Activated CD4-positive, alpha-beta T cell treated with anti-CD3 and anti-CD28 coated beads, Interleukin-2, amount 10 ng/mL, durations not matched to agents 24 days and 14 days (primary cell): ENCODE measurements at places on chromosomes 3 and 15. TPM values are rescaled to one million over a fixed set of nuclear protein-coding genes. Genes with fewer than 3 reads are reported as not detected.

The GPR171 gene
- 159 and 164 TPM in 2 replicates for total RNA-seq

The CELF6 gene
- 0.19 and 0.21 TPM in 2 replicates for total RNA-seq

The XYLB gene
- total RNA-seq = 11.1 and 11.6 TPM in 2 replicates

The CLEC3B gene
- total RNA-seq = not detected in 2 replicates

The LXN gene
- total RNA-seq = 15.1 and 16.2 TPM in 2 replicates

- H3K4me3 ChIP-seq = no peak overlapping the region
- H3K36me3 ChIP-seq = no peaks in the 10 kb centered on the region
- no peak overlapping the region for H3K27ac ChIP-seq
- no peaks in the 10 kb centered on the region for H3K4me1 ChIP-seq
Observed at GRCh38 chr3:192133271-192133670, 594.1 kb downstream of the FGF12 start.

DNA sequence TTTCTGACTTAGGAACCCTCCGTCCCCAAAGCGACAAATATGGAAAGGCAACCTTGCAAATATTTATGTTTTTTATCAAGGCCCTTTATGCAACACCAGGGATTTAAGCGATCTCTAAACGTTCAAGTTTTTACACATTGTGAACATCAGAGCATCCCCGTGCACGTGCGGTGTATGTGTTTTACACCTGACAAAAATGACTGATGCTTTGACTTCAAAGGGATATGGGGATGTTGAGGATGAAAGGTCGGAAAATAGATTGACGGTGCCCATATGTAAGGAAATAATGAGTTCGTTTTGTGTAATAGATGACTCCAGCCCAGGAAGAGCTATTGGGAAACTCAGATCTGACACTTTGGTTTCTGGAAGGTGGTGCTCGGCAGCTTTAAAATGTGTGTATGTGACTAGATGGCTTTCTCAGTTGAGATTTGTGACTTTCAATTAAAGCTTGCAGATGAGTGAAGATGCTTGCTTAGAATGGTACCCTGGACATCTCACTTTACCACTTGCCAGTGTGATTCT, 866 bp downstream of the SLC49A4 start:
- peak overlapping the region; percentile 90 for H3K4me3 ChIP-seq
- no peaks in the 10 kb centered on the region for H3K27me3 ChIP-seq
- H3K27ac ChIP-seq = peak overlapping the region; percentile 6
- H3K36me3 ChIP-seq = peaks cover 5% of the 10 kb centered on the region
- peaks cover 32% of the 10 kb centered on the region for H3K4me1 ChIP-seq
- no peak for DNase-seq

DNA sequence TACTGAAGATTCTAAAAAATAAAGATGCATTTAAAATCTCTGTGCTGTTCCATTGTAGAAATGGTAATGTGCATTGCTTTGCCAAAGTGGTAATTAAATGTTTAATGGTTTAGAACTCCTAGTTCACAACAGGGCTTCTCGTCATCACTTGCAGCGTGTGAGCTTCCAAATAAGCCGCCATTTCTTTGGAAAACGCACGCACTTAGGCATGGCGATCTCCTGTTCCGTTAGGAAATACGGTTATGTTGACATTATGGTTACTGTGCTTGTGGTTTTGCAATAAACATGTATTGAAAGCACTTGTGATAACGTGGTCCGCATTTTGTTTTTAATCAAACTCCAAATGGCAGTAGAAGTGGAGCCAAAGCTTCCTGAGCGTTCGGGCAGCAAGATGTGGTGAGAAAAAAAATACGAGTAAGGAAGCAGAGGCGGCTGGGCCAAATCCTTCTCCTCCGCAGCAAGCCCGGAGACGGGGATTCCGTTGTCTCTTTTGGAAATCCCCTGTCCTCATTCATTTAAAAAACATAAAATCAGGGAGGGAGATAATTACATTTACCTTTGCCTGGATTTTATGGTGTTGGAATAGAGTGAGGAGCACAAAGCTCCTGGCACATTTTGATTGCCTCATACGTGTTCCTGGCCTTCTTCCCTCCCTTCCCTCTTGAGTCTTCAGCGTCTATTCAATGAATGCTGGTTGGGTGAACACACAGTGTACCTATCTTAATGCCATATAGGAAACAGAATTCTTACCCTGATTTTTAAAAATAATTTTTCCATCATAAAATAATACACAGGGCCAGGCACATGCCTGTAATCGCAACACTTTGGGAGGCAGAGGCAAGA, 97.5 kb downstream of the SLC49A4 start:
- no peak overlapping the region for H3K27ac ChIP-seq
- peaks cover 8% of the 10 kb centered on the region for H3K27me3 ChIP-seq
- peaks cover 19% of the 10 kb centered on the region for H3K4me1 ChIP-seq
- no peaks in the 10 kb centered on the region for H3K36me3 ChIP-seq

DNA sequence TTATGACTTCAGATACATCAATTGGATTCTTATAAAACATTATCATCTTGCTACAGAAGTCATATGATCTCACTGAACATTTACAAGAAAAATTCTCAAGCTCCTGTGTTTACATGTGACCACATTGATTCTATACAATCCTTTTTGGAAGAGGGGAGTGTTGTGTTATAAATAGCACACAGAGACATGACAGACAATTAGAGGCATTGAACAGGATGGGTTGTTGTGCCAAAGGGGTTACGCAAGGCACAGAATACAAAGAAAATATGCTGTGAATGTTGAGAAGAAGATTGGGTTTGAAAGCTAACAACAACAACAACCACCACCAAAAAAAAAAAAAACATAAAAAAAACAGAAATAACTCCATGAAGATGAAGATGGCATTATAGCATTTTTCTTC, 32.5 kb upstream of the TBL1XR1 start:
- H3K4me1 ChIP-seq = peaks cover under 1% of the 10 kb centered on the region
- no peak overlapping the region for H3K4me3 ChIP-seq
- no peak overlapping the region for H3K27ac ChIP-seq
- DNase-seq = no peak
- H3K36me3 ChIP-seq = peaks cover 2% of the 10 kb centered on the region

DNA sequence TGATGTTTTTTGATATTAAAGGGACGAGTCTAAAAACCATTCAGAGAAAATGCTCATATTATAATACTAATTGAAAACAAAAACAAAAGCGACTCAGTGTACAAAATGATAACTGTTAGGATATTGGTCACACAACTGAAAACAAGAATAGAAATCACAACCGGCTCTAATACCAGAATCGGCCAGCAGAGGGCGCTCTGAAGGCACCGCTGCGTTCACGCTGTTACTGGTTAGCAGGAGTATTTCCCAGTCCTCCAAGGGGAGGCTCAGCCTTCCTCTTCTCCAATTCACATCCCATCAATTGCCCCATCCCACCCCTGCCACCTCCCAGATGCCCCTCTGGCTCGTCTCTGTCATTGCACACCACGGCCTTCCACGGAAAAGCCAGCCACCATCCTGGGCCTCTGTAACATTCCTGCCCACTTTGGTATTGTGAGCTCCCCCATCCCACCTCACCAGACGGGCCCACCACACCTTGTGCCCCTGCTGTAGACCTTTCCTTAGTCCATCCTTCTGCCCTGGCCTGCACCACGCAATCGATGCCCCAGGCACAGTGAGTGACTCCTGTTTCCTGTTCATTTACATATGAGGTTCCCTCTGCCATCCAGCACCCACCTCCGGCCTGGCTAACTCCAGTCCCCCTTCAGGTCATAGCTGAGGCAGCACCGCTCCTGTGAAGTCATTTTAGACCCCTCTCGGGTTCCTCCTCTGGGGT, 8.5 kb downstream of the FAM107A start:
- peaks cover 4% of the 10 kb centered on the region for H3K4me1 ChIP-seq
- no peak overlapping the region for H3K27ac ChIP-seq
- no peaks in the 10 kb centered on the region for H3K36me3 ChIP-seq
- H3K4me3 ChIP-seq = no peak overlapping the region
- peaks cover 7% of the 10 kb centered on the region for H3K27me3 ChIP-seq

- H3K4me1 ChIP-seq = no peaks in the 10 kb centered on the region
- H3K27me3 ChIP-seq = no peaks in the 10 kb centered on the region
- no peak overlapping the region for H3K4me3 ChIP-seq
Observed at GRCh38 chr15:45150997-45151396, 21.2 kb downstream of the DUOX1 start.

DNA sequence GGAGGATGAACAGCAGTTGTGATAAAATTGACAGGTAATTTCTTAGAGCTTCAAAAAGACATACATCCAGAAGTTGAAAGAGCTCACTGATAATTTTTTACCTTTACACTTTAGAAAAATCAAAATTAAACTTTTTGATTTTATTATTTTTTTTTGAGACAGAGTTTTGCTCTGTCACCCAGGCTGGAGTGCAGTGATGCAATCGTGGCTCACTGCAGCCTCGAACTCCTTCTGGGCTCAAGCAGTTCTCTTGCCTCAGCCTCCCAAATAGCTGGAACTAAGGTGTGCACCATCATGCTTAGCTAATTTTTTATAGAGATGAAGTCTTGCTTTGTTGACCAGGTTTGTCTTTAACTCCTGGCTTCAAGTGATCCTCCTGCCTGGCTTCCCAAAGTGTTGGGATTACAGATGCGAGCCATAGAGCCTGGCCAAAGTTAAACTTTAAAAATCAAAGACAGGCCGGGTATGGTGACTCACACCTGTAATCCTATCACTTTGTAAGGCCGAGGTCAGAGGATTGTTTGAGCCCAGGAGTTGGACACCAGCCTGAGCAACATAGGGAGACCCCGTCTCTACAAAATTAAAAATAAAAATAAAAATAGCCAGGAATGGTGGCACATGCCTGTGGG, 21.7 kb downstream of the PLA2G4F start:
- H3K27ac ChIP-seq = no peak overlapping the region
- peaks cover 2% of the 10 kb centered on the region for H3K4me1 ChIP-seq
- DNase-seq = no peak
- H3K36me3 ChIP-seq = no peaks in the 10 kb centered on the region
- H3K27me3 ChIP-seq = peaks cover 10% of the 10 kb centered on the region
- no peak overlapping the region for H3K4me3 ChIP-seq

GRCh38 chr3:119297169-119297568, 3.0 kb downstream of the ARHGAP31 start:
- peaks cover 5% of the 10 kb centered on the region for H3K27me3 ChIP-seq
- H3K36me3 ChIP-seq = peaks cover 16% of the 10 kb centered on the region
- H3K4me3 ChIP-seq = no peak overlapping the region

GRCh38 chr3:38119821-38120692, 16.9 kb downstream of the ACAA1 start:
- DNase-seq = no peak
- no peak overlapping the region for H3K4me3 ChIP-seq
- H3K4me1 ChIP-seq = peaks cover 9% of the 10 kb centered on the region
- H3K36me3 ChIP-seq = peaks cover 31% of the 10 kb centered on the region
- no peaks in the 10 kb centered on the region for H3K27me3 ChIP-seq

DNA sequence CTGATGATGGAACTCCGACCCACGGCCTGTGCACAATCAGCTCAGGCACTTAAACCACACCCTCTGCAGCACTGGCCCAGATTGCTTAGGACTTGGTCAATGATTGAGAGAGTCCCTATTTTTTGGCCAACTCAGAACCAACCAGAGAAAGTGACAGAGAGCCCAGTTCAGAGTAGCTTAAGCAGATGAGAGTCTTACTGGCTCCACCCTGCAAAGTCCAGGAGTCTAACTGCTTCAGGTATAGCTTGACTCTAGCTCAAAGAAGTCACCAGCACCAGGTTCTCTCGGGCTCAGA, 20.1 kb downstream of the SLC6A20 start:
- H3K4me3 ChIP-seq = no peak overlapping the region
- no peaks in the 10 kb centered on the region for H3K36me3 ChIP-seq
- H3K27me3 ChIP-seq = peaks cover 19% of the 10 kb centered on the region
- peaks cover 11% of the 10 kb centered on the region for H3K4me1 ChIP-seq
- no peak for DNase-seq
- H3K27ac ChIP-seq = no peak overlapping the region

GRCh38 chr3:98884675-98885371, 16.7 kb downstream of the DCBLD2 start:
- H3K4me1 ChIP-seq = no peaks in the 10 kb centered on the region
- no peaks in the 10 kb centered on the region for H3K27me3 ChIP-seq
- H3K27ac ChIP-seq = no peak overlapping the region
- no peak overlapping the region for H3K4me3 ChIP-seq
- DNase-seq = no peak

GRCh38 chr3:194259982-194260766, 91.0 kb downstream of the CPN2 start:
- H3K27me3 ChIP-seq = peaks cover 3% of the 10 kb centered on the region
- H3K4me1 ChIP-seq = peaks cover 20% of the 10 kb centered on the region
- no peak for DNase-seq
- no peak overlapping the region for H3K4me3 ChIP-seq
- H3K27ac ChIP-seq = no peak overlapping the region

GRCh38 chr3:196388956-196389355, 43.3 kb downstream of the UBXN7 start:
- no peaks in the 10 kb centered on the region for H3K4me1 ChIP-seq
- peaks cover 82% of the 10 kb centered on the region for H3K36me3 ChIP-seq
- no peak overlapping the region for H3K27ac ChIP-seq

DNA sequence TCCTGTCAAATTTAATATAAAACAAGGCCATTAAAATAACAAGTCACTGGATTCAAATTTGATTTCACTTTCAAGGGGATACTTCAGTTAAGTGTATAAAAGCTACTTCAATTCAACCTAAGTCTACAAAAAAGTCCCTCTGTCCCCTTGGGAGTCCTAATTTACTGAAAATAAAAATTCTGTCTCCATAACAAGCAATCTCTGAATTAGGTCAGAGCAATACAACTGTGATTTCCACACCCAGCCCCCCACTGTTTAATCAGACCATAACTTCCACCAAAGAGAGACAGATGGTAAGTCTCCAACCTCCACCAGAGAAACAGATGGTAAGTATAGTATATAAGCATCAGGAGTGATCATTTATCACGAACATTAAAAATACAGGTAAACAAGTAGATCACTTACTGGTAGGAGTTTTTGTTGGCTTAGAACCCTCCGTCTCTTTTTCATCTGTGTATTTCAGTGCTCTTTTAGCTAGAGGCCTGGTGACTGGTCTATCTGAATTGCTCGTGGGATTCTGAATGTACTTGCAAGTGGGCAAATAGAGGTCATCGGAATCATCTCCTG, 12.1 kb downstream of the SGO1 start:
- H3K36me3 ChIP-seq = peaks cover 51% of the 10 kb centered on the region
- H3K27ac ChIP-seq = no peak overlapping the region
- no peak for DNase-seq
- no peak overlapping the region for H3K4me3 ChIP-seq

DNA sequence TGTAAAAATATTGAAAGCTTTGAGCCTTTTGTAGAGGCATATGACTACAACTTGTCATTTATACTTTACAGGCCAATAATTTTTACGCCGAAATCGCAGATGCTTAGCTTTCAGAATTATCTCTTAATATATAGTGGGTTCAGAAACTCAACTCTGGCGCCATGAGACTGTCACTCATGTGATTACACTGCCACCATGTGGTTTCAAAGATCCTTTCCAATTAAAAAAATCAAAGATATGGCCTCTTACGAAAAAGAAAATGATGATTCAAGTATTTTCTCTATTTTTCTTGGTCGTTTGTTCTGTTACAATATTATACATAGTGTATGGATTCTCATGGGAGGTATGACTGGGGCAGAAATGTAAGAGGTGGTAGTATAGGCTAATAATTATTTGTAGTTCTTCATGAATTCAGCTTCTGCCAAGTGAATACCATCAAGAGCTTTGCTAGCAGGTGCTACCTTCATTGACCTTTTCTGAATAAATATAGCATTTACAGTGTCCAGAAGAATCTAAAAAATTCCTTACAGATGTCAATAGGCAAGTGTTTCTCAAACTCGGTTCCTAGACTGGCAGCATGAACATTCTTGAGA, 751.7 kb upstream of the GOLIM4 start:
- no peaks in the 10 kb centered on the region for H3K36me3 ChIP-seq
- no peak overlapping the region for H3K27ac ChIP-seq
- peaks cover 2% of the 10 kb centered on the region for H3K27me3 ChIP-seq
- no peak for DNase-seq
- no peak overlapping the region for H3K4me3 ChIP-seq
